ENCODE measurements at places on chromosomes 3 and 15.

DNA sequence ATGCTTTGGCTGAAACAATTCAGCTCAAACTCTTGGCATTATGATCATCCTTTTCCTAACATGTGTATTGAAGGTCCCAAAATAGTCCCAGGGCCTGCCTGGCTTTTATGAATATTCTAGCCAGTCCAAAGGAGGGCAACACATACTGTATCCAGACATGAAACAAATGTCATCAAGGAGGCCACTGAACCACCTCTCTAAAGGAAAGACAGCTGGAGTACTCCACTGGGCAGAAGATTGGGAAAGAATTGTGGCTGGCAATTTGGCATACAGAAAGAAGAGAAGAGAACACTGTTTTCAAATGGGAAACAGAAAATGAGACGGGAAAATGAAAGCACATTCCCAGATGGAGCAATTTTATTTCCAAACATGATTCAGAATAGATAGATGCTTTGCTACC is 80.6 kb downstream of the NCEH1 start:
- DNase-seq: no peak

GRCh38 chr3:109050591-109051167 is 67.3 kb downstream of the MORC1 start:
- peak; percentile 2 for DNase-seq

GRCh38 chr3:156976933-156977332 is 150.8 kb downstream of the LEKR1 start:
- no peak for DNase-seq

DNA sequence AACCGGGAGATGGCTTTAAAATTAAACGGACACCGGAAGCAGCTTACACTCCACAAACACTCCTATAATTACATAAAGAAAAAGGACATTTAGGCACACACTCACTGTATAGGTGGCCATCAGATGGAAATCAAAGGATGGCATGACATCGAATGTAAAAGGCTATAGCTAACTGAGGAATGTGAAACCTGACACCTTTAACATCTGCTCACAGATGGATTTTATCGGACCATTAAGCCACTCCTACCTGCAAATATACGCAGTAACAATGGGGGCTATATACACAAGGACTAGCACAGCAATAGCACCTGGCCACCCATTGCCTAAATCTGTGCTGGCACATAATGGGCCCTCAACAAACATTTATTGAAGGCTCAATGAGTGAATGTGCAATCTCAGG is 14.5 kb upstream of the RBSN start:
- DNase-seq: no peak

DNA sequence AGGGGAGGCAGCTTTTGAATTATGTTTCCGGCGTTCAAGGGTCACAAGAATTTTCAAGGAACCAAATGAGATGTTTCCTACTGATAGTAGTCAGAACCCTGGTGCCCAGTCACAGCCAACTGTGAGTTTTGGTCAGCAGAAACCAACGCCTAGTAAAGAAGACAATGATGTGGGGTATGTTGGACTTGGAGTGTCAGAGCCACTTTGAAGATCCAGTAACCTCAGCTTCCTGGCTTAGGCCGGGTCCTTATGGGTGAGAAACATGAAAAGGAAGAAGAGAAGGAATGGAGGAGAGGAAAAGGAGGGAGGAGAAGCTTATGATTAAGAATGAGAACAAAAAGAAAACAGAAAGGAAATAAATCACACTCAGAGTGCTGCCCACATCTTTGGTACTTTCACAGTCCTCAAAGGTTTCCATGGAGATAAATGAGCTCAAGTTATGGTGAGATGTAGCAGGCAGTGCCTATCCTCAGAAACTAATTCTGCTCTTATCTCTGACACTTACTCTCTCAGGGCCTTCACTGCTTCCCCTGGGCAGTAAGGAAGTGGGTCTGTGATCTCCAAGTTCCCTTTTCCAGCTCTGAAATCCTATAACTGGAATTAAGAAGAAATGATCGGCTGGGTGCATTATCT is 2.0 kb upstream of the MCF2L2 start:
- no peak for DNase-seq

GRCh38 chr3:42572278-42572677 is 9.5 kb downstream of the SEC22C start:
- DNase-seq: peak; percentile 36

DNA sequence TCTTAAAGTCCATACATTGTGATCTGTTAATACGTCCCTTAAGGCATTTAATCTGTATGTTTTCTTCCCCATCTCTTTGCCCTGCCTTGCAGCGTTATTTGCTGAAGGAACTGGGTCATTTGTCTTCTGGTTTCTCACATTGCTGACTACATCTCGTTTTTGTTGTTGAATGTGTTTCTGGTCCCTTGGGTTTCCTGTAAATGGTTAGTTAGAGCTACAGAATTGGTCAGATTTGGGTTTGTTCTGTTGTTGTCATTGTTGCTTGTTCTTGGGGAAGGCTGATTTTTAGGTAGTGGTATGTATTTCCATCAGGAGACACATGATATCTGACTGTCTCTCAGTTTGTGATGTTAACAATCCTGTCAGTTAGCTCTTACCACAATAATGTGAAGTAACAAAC is 27.0 kb upstream of the ITPKA start:
- no peak for DNase-seq

GRCh38 chr15:29289173-29289572 is 19.6 kb upstream of the NSMCE3 start:
- no peak for DNase-seq

GRCh38 chr15:99433757-99434450 is 131.9 kb upstream of the MEF2A start:
- DNase-seq: no peak

- DNase-seq: no peak
These were observed 53.0 kb upstream of the SNRPA1 start for GRCh38 chr15:101348015-101348414.

DNA sequence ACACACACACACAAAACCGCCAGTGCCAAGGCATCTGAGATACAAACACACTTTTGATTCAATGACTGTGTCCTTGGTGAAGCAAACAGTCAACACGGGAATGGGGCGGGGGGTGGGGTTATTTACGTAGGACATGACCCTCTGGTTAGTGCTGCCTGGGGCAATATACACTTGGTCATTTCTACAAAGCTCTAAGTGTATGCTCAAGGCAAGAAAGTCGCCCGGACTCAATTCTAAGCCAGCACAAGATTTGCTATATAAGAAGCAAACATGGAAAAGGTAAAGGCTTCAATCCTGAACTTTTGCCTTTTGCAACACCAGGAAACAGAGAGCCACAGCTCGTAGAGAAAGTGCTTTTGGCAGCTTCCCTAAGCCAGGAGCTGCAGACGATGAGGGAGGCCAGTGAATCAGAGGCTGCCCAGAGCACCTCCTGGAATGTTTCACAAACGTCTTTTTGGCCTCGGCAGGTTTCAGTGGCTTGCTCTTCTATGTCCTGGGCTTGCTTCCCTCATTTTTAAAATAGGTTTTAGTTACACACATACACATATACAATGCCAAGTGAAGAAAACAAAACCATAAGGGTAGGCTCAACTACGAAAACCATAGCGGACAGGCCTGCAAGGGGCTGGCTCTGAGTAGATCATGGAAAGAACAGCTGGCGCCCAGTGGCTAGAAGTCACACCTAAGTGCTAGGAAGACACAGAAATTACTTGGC is 73.6 kb downstream of the TM4SF4 start:
- no peak for DNase-seq

- no peak for DNase-seq
These were observed 31.3 kb upstream of the LYSMD4 start for GRCh38 chr15:99764522-99764921.

GRCh38 chr3:76245073-76245472 is 459.7 kb upstream of the ZNF717 start:
- DNase-seq: no peak

DNA sequence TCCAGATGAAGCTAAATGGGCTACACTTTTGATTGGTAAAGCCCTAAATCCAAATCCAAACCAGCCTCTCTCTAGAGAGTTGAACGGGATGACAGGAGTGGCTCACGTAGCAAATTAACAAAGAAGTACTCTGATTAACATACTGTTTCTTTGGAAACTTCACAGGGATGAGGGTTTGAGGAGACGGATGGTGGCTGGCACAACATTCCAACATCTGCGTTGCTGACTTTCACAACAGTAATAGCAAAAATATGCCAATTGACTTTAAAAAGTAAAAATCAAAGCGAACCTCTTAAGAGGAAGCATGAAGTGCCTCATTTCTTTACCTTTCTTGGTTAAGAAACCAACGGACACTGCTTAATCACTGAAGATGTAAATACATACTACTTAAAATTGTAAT is 181.4 kb downstream of the TBL1XR1 start:
- no peak for DNase-seq

DNA sequence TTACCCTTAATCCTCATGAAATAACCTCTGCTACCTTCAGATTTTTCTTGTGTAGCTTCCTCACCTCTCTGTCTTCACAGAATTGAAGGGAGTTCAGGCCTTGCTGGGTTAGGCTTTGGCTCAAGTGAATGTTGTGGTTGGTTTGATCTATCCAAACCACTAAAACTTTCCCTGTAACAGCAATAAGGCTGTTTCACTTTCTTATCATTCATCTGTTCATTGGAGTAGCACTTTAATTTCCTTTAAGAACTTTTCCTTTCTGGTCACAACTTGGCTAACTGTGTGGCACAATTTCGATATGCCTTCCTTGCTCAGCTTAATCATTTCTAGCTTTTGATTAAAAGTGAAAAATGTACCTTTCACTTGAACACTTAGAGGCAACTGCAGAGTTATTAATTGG is 129.8 kb downstream of the NR1I2 start:
- no peak for DNase-seq

DNA sequence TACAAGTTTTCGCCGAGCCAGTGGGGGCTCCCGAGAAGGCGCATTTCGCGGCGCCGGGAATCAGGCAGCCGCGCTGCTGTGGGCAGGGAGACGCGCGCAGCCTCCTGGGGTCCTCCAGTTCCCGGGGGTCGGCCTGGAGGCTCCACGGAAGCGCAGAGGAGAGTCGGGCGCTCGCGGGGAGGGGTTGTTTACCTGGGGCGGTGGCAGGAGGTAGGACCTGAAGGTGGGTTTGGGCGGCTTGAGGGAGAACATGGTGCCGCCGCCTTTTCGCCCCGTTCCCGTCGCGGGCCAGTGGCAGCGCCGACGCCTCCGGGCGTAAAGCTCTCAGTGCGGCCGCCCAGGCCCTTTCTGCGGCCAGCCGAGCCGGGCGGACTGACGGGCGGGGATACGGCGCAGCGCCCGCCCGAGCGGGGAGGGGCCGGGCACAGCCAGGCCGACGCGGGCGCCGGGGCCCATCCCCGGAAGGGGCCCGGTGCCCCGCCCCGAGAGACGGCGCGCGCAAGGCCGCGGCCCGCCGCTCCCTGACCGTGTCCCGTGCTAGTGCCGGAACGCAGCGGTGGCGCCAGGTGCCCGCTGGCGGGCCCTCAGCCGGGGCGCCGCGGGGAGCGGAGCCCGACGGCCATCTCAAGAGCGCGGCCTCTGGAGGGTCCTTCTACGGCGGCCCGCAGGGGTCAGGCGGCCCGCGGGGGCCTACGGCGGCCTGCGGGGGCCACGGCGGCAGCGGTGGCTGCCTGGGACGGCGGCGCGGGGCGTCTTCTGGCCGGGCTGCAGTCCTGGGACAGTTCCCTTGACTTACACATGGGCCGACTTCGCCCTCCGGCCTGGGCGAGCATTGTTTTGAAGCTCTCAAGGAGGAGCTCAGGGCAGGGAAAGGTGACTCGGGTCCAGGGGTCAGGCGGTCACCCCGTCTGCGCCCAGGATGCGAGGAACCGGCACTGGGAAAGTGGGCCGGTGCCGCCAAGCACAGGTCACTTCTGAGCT is at the start of gene MTMR10:
Gene MTMR10, minus strand, starts transcription at position 374 of the 981 bp plus-strand sequence. Its CDS starts 122 bp downstream, at position 252.
- peak; percentile 75 for DNase-seq

DNA sequence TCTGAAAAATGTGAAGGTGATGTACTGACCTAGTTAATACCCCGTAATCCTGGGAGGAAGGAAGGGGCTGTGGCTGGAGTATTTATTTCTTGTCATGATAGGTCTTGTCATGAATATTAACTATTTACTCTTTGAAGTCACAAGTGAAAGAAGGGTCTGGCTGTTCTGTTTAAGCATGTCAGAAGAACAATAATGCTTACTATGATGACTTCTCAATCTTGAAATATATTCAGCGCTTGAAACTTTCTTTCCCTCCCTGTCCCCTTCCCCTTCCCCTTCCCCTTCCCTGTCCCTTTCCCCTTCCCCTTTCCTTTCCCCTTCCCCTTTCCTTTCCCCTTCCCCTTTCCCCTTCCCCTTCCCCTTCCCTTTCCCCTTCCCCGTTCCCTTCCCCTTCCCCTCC is 153.9 kb downstream of the PPM1L start:
- DNase-seq: no peak

GRCh38 chr3:149013726-149014125 is 22.4 kb downstream of the GYG1 start:
- DNase-seq: no peak

DNA sequence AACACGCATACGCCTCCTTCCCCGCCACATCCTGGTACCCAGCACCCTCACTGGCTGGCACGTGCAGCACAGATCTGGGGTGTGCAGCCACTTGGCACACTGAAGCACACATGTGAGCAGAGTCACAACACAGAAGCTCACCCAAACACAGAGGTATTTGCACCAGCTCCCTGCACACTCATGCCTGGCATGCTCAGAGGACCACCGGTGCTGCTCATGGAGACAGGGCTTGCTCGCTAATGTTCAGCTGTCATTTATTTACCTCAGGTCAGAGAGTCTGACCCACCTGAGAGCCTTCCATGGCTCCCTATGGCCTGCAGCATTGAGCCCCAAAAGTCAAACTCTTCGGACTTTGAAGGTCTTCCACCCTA is 70.4 kb downstream of the ADAMTS7 start:
- DNase-seq: no peak

DNA sequence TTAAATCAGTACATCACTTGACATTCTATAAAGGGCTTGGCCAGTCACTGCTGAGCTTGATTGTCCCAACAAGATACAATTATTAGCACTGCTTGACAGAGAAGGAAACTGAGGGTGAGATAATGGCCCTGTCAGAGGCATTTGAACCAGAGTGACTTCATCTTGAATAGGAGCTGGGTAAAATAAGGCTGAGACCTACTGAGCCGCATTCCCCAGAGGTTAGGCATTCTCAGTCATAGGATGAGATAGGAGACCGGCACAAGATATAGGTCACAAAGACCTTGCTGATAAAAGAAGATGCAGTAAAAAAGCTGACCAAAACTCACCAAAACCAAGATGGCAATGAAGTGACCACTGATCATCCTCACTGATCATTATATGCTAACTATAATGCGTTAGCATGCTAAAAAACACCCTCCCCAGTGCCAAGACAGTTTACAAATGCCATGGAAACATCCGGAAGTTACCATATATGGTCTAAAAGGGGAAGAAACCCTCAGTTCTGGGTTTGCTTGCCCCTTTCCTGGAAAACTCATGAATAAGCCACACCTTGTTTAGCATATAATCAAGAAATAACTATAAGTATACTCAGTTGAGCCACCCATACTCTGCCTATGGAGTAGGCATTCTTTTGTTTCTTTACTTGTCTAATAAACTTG is 239.1 kb upstream of the SETMAR start:
- DNase-seq: no peak

GRCh38 chr15:28934645-28935044 is 48.9 kb downstream of the APBA2 start:
- DNase-seq: no peak

- no peak for DNase-seq
These were observed 2.5 kb downstream of the CCDC80 start for GRCh38 chr3:112638327-112639020.

Measured in nephron progenitor cell (in vitro differentiated cells).